ENCODE measurements at places on chromosomes 7 and 10.

GRCh38 chr10:30534465-30535144, 94.9 kb downstream of the LYZL2 start:
- DNase-seq, result peak; percentile 49

DNA sequence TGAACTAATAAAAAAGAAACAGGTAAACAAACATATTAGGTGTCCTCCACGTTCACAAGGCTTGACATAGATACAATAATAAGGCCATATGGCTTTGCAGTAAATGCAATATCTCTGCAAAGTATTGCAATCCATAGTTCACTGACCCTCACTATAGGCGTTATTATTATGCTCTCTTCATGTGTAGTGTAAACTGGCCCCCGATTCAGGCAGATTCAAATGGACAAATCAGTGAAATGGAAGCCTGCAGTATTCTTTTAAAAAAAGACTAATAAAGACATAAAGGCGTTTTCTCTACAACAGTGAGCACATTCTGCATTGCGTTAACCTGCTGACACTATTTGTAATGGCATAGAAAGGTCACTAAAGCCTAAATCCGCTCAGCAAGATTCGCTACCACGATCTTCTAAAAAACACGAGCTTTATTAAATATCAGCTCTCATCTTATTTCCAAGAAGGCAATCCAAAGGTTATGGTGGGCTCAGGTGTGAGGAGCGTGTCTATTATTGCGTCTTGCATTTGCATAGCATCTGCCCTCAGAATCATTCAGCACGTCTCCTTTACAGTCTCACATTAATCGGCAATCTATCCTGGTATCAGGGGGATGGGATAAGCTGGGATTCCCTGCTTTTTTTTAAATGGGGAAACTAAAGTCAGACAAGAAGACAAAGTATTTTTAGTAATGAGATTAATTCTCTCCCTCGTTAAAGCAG, 36.2 kb downstream of the FRMD4A start:
- DNase-seq, result no peak

DNA sequence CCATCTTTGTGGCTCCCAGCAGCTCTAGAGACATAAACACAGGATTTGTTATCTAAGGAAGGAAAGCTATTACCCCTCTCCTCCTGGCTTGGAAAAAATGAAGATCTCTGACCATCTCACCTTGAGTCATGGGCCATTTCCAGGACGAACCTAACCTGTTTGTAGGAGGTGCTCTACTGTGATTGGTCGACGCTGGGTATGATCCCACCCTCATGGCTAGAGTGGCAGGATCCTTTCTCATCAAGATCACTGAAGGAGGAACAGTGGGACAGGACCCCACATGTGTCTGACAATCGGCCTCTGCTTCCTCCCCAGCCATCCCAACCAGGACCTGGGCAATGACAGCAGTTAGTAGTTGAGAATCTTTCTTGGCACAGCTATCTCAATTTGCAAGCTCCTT, 144.1 kb downstream of the EMX2 start:
- DNase-seq, result no peak

- DNase-seq, result no peak
These were observed 282.3 kb downstream of the TWIST1 start for GRCh38 chr7:18835001-18835690.

All from activated T-cell treated with anti-CD3 and anti-CD28 coated beads for 1 hour (primary cell).